ENCODE measurements at places on chromosomes 2 and 18.

GRCh38 chr18:55307505-55307904 lies 280.5 kb downstream of the TCF4 start:
- DNase-seq, result no peak

DNA sequence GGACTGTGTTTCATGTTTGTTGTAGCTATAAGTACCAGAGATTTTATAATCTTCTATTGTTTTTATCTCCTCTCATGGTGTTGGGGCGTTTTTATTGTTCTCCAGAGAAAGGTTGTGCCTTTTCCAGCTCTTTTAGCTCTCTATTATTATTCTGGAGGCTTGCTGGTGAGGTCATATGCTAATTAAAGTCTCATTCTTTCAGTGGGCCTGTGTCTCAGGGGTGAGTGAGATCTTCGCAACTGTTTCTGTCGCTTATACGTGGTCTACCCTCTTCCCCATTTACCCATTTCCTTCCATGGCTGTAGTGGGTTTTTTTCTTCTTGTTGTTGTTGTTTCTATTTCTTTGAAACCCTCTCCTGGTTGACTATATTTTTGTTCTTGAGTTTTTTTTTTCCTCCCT lies 584.9 kb downstream of the TMEM182 start:
- DNase-seq, result no peak

GRCh38 chr2:1978706-1979105 lies 234.4 kb upstream of the PXDN start:
- DNase-seq, result no peak

GRCh38 chr2:108573061-108573460 lies 38.8 kb downstream of the LIMS1 start:
- no peak for DNase-seq

DNA sequence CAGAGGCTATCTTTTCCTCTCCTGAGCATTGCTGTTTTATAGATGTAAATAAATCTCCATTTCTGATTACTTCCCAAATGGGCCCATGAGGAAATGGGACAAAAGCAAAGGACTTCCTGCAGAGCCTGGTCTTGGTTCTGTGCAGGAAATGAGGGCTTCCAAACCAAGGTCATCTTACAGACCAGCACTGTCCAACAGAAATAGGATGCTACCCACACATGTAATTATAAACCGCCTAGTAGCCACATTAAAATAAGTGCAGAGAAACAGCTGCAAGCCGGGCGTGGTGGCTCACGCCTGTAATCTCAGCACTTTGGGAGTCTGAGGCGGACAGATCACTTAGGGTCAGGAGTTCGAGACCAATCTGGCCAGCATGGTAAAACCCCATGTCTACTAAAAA lies 6.2 kb downstream of the TTL start:
- no peak for DNase-seq

DNA sequence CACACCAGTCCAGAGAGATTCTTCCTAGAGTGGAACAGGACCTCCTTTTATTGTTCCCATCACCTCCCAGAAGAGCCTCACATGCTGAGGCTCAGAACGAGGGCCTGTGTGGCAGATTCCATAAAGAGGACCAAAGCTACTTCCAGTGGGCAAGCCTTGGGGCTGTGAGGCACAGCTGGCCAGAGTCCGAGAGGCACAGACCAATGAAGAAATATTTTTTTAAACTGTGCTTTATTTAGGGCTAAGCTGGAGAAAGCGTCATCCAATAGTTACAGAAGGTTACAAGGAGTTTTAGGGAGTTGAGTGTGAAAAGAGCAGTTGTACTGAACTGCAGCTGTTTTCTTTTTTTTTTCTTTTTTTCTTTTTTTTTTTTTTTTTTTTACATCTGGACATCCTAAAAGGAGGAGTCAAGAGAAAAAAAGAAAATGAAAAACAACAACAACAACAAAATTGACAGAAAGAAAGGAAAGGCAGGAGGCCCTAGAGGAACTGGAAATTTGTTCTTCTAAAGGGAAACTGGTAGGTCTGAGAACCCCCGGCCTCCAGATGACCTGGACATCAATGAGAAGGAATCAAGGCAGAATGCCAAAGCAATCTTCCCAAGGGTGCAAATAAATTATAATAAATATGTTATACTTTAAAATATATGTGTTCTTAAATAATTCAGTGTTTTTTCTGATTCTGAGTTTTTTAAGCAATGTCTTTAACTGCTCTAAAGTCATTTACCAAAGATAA lies 322.6 kb downstream of the CELF4 start:
- DNase-seq, result no peak

GRCh38 chr2:36819095-36819711 lies 122.7 kb downstream of the VIT start:
- no peak for DNase-seq

- no peak for DNase-seq
These were observed 77.4 kb upstream of the GCFC2 start for GRCh38 chr2:75788154-75788553.

- no peak for DNase-seq
These were observed 234.5 kb downstream of the MTX2 start for GRCh38 chr2:176503776-176504175.

DNA sequence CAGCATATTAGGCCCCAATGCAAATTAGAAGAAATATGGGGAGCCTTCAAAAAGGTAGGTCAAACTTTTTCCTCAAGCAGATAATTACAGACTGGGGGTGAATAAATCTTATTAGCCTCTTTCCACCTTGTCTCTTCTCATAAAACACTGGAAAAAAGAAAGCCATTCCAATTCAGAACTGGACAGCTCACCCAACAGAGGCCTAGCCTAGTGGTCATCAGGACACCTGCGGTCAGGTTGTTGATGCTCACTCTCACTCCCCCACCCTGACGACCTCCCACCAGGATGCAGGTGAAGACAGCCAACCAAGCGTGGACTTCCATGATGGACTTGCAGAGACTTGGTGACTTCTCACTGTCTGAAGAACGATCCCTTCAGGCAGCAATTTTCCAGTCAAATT lies 207.1 kb downstream of the ALK start:
- no peak for DNase-seq

GRCh38 chr2:28247290-28247689 lies 145.4 kb upstream of the FOSL2 start:
- DNase-seq, result no peak

DNA sequence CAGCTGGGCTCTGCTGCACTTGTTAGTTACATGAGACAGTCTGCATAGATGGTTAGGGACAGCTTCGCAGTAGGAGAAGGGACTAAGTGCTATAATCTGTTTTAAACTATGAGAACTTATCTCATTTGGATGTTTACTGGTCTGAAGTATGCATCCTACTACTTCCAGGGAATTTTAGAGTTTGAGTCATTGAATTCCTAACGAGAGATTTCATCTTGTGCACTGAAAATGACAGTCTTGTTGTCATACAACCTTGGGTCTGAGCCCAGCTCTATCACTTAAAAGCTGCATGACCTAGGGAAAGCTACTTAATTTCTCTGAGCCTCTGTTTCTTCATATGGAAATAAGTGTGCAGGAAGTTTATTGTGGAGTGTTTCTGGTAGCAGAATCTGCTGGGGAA lies 78.4 kb downstream of the TRIM43 start:
- no peak for DNase-seq

DNA sequence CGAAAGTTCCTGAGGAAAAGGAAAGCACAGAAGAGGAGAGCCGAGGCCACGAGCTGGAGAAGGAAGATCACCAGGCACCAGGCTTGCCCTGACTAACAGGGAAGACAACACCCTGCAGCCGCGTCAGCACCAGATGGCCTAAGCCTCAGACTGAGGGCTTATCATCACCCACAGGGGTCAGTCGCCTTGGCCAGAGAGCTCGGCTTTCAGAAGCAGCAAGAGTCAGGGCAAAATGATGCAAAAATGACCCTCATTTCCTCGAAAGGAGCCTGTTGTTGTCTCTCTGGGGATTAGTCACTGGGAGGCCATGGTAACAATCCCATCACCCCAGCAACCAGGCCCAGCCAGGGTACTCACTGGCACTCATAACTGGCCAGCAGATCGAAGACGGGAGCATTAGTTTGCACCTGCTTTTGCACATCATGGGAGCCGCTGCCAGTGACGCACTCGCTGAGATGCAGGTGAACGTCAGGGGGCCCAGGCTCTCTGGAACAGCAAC lies 42.7 kb upstream of the ZFP36L2 start:
- DNase-seq, result no peak

Measured in stimulated activated CD4-positive, alpha-beta T cell treated with anti-CD3 and anti-CD28 coated beads, Interleukin-15, amount 100 ng/mL, for 1 hour (primary cell).